ENCODE measurements at places on chromosomes 12 and 14.

GRCh38 chr14:79571366-79571765 lies 639.9 kb downstream of the DIO2 start:
- no peak overlapping the region for H3K4me3 ChIP-seq
- no peaks in the 10 kb centered on the region for H3K4me1 ChIP-seq
- H3K27me3 ChIP-seq = no peaks in the 10 kb centered on the region
- no peak for DNase-seq
- no peak overlapping the region for H3K27ac ChIP-seq
- H3K36me3 ChIP-seq = no peaks in the 10 kb centered on the region

GRCh38 chr14:103698380-103699260 lies 16.6 kb downstream of the XRCC3 start:
- peaks cover 57% of the 10 kb centered on the region for H3K36me3 ChIP-seq
- no peak overlapping the region for H3K4me3 ChIP-seq
- no peak for DNase-seq
- no peaks in the 10 kb centered on the region for H3K27me3 ChIP-seq
- no peak overlapping the region for H3K27ac ChIP-seq

DNA sequence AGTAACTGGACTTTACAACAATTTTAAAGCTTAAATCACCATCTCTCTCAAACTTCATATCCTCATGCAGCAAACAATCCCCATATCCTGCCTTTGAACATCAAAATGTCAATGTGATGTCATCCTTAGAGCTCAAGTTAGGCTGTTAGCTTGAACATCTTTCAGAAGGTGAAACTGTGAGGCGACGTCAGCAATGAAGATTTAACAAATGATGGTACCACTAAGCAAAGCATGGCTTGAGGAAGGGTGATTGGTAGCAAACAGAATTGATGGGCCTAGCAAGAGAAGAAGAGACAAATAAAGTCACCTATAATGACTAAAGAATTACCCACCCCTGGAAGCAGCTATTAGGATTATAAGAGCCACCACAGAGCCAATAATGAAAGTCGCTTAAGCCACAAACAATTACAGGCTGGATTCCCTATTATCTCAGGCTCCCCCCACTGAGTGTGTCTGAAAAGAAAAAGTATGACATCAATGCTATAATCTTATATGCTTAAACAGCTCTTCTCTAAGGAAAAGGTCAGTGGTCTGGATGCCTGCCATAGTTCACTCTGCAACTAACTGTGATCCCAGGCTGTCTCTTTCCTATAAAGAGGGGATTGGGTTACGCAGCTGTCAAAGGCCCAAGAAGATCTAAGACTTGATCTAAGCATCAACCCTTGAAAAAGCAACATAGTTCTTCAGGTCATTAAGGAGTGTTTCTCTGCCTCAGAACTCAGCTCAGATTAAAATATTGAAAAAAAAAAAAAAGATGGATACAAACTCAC lies 18.1 kb downstream of the EGLN3 start:
- H3K36me3 ChIP-seq = no peaks in the 10 kb centered on the region
- H3K27ac ChIP-seq = no peak overlapping the region
- DNase-seq = no peak
- H3K27me3 ChIP-seq = no peaks in the 10 kb centered on the region
- peaks cover 16% of the 10 kb centered on the region for H3K4me1 ChIP-seq

DNA sequence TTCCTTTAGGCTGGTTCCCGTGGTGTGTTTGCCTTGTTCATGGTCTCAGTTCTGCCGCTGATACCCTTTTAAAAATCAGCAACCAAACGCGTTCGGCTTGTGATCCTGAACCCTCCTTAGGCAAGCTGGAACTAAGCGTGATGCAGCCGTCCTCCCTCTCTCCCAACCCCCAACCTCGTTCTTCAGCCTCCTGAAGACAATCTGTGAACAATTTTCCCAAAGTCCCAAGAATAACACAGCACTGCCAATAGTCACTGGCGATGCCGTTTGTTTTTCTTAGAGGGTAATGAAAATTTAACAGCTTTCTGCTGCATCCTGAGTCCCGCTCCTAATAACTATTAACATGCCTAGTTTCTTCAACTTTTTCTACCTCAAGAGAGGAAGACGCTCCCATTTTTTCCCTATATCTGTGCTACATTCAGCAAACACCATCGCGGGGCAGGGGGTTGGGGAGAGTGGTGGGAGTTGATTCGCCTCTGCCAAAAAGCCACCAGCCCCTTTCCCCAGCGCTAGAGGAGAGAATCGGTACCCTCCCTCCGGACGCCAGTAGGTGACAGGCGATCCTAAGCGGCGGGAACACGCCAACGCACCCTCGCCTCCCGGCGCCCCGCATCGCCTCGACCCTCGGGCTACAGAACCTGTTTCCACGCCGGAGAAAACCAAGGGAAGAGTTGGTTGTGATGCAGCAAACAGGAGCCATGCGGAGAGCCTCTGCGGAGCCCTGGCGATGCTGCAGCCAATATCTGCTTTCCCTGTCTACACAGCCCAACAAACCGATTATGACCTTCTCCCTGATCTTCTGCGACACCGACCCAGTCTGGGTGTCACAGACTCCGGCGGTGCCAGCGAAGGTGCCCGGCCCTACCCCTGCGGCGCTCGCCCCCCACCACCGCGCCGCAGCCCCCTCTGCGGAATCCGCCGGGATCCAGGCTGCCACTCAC lies 752 bp downstream of the PRICKLE1 start:
- no peaks in the 10 kb centered on the region for H3K36me3 ChIP-seq
- DNase-seq = no peak
- peak overlapping the region; percentile 92 for H3K4me3 ChIP-seq
- no peaks in the 10 kb centered on the region for H3K4me1 ChIP-seq
- no peaks in the 10 kb centered on the region for H3K27me3 ChIP-seq
- no peak overlapping the region for H3K27ac ChIP-seq

DNA sequence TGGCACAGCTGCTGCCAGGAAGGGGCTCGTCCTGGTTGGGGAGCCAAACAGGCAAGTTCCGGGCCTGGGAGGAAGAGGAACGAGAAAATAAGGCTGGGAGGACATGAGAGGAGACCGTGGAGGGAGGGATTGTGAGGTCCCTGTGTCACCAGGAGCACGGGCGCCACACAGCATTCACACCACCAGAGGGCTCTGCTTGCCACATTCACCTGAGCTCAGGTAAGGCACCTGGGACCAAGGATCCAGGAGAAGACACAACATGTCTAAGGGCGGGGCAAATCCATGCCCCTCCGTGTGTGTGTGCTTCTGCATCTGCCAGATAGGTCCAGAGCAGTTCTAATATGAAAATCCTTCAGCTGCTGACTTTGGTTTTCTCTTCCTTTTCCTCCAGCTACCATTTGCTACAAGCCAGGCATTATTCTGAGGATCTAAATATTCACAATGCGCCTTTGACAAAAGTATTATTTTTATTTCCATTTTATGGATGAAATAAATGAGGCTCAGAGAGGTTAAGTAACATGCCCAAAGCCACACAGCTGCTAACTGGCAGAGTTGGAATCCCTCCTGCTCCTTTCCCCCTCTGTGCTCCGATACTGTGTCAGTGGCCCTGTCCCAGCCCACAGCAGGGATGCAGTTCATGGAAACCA lies 14.6 kb downstream of the RAPGEF3 start:
- H3K36me3 ChIP-seq = peaks cover 19% of the 10 kb centered on the region
- no peak overlapping the region for H3K27ac ChIP-seq
- peaks cover 8% of the 10 kb centered on the region for H3K4me1 ChIP-seq
- no peak for DNase-seq
- no peaks in the 10 kb centered on the region for H3K27me3 ChIP-seq
- H3K4me3 ChIP-seq = no peak overlapping the region

Data from thoracic aorta (tissue), 2 donors.